ENCODE measurements at places on chromosomes 7 and 10.

DNA sequence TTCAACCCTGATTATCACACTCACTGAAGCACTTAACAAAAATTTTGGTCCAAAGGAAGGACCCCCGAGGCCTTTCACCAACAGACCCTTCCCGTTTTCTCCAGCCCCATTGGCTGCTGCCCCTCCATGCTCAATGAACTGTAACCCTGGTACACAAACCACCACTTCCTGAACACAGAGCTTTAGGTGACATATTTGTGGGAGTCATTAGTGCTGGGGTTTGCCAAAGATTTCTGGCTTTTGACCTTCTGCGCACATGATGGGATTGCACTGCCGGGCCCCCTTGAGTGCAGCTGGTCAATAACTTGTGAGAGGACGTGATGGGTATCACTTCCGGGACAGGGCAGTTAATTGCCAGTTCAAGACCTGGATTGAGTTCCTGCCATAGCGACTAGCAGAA, 9.0 kb upstream of the CAMK1D start:
- DNase-seq: no peak

- DNase-seq: no peak
Measured at GRCh38 chr7:28069807-28070206, 110.8 kb downstream of the JAZF1 start.

GRCh38 chr7:112723416-112723815, 66.8 kb downstream of the TMEM168 start:
- DNase-seq: no peak

GRCh38 chr7:2032876-2033407, 199.8 kb downstream of the MAD1L1 start:
- DNase-seq: no peak

DNA sequence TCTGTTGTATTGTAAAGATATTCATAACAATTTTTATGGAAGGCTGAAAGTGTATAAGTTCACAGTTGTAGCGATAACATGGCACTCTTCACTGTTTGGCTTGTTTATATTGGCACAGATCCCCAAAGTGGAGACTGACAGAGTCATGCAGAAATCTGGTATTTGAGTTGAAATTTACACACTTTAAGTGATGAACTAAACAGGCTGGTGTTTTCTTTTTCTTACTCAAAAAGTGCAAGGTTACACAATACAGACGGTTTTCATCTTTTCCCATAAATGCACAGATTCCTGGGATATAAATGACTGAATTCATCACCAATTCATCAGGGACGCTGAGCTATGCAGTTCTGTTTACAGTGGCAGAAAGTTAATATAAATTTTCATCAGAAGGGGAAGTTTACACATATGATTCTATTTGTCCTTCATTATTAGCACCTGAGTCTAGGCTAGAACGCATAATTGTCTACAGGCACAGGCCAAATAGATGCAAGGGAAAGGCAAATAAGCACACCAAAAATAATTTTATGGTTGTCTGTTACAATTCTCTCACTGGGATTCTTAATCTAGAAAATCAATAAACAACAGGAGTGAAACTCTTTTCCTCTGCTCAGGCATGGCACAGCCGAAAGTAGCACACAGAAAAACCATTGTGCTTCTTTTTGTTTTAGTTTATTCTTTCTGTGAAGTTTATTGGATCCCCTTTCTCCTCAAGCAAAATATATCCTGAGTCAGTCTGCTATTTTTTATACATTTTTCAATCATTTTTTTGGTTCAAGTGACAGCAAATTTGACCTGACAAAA, 88.0 kb downstream of the FOXP2 start:
- peak; percentile 23 for DNase-seq

DNA sequence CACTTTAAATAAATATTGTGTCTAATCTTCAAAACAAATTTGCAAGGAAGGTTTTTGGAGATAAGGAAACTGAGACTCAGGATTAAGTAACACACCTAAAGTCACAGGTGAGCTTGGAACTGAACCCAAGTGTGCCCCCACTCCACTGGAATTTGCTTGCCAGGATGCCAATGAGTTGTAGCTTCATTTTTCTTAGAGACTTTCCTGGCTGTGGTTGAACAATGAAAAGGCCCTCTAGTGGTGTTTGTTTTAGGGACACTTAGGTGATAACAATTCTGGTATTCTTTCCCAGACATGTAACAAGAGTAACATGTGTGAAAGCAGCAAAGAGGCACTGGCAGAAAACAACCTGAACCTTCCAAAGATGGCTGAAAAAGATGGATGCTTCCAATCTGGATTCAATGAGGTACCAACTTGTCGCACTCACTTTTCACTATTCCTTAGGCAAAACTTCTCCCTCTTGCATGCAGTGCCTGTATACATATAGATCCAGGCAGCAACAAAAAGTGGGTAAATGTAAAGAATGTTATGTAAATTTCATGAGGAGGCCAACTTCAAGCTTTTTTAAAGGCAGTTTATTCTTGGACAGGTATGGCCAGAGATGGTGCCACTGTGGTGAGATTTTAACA, 1.5 kb downstream of the IL6 start:
- DNase-seq: peak; percentile 46

Measured in HEK293T (cell line).